ENCODE measurements at places on chromosomes 3 and 15.

DNA sequence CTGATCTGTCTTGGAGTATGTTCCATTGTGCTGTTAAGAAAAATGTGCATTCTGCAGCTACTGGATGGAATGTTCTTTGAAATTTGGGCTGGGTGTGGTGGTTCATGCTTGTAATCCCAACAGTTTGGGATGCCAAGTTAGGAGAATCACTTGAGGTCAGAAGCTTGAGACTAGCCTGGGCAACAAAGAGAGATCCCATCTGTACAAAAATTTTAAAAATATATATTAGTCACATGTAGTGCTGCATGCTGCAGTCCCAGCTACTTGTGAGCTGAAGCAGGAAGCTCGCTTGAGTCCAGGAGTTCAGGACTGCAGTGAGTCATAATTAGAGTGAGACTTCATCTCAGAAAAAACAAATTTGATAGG lies 62.8 kb upstream of the PLSCR4 start:
- DNase-seq, result no peak

DNA sequence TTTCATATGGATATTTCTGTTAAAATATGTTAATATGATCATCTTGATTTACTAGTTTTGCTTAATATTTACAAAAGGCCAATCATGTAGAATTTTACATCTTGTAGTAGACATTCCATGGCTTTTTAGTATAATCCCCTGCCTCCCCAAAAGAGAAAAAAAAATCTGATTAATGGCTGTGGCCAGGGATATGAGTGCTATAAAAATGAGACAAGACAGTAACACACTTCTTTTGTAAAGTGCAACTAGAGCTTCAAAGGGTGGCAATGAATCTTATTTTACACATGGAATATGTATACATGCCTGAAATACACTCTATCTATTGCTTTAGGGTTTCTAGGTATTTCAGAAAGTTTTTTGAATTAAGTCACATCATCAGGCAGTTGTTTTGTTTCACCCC lies 112.2 kb upstream of the NANOGP8 start:
- DNase-seq, result no peak

GRCh38 chr3:110494093-110494490 lies 577.5 kb upstream of the NECTIN3 start:
- no peak for DNase-seq

GRCh38 chr3:9791790-9792404 lies 376 bp downstream of the TADA3 start:
- DNase-seq, result no peak

- DNase-seq, result no peak
Measured at GRCh38 chr3:71528816-71529215, 54.7 kb downstream of the FOXP1 start.

DNA sequence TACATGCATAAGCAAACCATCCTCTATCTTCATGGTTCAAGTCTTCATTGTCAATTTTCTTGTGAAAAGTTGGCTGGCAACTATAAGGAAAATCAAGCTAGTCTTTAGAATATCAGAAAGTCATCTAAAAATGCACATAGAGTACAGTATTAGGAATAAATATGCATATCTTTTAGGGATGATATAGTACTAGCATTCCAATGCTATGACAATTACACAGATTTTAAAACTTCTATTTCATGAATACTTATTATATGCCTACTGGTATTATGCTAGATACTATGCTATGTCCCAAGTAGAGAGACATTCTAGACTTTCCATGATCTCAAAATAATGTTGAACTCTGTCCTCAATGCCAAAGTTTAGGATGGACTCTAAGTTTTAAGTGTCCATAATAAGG lies 81.3 kb upstream of the NAALADL2 start:
- no peak for DNase-seq

DNA sequence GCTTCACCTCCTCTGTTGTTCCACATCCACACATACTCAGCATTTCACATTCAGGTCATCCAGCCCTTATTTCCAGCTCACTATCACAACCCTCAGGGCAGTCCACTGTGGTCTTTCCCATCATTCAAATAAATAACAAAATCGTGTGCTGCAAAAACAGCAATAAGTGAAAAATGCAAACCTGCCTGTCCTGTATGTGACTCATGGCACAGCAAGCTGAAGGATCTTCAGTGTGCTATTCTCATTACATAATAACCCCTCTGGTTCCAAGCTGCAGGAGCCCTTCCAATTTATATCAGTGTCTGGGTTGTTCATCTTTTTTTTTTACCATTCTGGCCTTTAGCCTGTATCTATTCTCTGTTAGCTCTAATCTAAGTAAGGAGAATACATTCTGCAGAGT lies 185.3 kb upstream of the UBE2E2 start:
- no peak for DNase-seq
